MV-4-11 (cell line): ENCODE measurements at places on chromosomes 7 and 10.

DNA sequence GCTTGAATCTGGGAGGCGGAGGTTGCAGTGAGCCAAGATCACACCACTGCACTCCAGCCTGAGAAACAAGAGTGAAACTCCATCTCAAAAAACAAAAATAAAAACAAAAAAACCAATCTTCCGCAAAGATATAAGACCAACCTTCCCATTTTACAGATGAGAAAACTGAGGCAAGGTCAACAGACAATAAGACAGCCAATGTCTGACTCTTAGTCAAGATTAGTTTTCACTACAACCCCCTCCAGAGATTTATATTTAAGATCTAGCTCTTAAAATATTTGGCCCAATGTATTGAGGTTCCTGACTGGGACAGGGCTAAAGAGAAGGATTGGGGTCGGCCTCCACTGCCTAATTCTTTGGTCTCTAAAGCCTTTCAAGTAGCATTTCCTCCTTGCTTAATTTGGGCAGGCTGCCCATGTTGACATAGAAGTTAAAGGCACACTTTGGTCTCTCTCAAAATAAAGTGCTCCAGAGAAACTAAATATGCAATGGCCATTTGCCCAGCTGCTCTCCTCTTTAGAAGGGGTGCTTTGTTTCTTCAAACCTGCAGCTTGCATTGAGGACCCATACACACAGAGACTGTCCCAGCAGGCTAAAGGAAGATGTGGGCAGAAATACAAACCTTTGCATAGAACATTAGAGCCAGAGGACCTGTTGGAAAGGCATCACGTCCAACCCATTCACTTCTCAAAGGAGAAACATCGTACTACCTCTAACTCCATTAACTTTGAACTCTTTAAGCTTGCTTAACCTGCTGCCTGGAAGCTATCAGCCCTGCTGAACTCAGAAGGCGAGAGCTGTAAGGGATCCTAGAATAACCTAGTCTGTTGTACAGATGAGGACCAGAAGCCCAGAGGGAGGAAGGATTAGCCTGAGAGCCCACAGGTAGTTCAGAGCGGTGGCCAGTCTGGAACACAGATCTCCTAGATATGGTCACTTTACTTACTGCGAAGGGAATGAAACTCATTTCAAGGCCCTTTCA lies 3.9 kb downstream of the TECTB start:
- DNase-seq = no peak

DNA sequence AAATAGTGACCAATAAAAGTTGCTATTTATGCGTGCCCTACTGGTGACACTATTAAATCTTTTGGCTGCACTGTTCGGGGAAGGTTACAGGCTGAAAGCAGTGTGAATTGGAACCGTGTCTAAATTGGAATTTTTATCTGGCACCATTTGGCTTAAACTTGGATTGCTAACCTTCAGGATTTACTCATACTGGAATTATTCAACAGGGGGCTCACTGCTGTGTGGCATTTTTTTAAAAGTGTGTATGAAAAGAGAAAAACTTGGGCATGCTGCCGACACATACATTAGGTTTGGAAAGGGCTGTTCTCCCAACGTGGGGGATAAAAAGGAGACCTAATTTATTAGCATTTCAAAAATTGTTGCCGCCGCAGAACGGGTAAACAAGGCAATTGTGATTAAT lies 537.9 kb upstream of the MGMT start:
- no peak for DNase-seq

- DNase-seq = no peak
These were observed 28.8 kb upstream of the LCOR start for GRCh38 chr10:96803288-96803664.

DNA sequence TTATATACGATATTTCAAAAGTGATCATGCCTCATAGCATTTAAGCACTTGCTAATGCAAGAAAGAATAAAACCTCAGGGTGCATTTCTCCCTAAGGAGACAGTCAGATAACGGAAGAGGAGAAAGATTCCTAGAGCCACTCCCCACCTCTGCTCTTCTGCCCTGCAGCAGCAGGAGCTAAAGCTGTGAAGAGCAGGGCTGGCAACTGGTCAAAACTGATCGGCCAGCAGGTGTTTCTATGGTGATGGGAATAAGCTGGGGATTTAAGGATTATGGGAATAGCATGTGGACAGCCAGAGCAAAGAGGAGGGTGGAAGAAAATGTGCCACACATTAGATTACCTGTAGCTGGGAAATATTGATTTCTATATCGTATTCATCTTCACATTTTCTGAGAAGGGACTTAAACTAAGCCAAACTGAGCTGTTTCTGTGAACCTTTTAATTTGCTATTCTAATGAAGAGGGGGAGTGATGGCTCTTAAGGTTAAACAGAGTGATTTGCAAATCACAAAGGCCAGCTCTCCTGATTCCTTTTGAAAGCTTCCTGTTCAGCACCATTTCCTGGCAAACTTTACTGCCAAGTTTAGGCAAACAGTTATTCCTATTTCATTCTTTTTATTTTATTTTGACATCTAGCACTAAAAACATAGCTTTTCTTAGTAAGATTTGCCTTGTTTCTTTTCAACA lies 268.9 kb upstream of the PFKP start:
- no peak for DNase-seq

DNA sequence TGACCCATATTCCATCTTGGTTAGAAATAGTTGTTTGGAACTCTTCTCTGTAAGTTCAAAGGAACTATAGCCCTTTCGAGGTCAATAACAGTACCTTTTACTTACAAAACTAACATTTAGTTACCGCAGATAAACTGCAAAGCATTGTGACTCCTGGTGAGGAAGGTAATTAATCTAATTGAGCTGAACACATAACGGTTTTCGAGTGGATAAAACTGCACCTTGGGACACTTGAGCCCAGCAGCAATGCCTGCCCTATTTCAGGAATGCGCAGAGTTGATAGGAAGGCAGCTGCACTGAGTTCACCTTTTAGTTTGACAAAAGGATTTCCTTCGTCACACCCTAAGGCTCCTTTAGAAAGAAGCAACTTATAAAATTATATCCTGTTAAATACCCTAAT lies 75.4 kb downstream of the JAZF1 start:
- DNase-seq = no peak

GRCh38 chr10:96420228-96421009 lies 61.6 kb upstream of the OPALIN start:
- DNase-seq = no peak

DNA sequence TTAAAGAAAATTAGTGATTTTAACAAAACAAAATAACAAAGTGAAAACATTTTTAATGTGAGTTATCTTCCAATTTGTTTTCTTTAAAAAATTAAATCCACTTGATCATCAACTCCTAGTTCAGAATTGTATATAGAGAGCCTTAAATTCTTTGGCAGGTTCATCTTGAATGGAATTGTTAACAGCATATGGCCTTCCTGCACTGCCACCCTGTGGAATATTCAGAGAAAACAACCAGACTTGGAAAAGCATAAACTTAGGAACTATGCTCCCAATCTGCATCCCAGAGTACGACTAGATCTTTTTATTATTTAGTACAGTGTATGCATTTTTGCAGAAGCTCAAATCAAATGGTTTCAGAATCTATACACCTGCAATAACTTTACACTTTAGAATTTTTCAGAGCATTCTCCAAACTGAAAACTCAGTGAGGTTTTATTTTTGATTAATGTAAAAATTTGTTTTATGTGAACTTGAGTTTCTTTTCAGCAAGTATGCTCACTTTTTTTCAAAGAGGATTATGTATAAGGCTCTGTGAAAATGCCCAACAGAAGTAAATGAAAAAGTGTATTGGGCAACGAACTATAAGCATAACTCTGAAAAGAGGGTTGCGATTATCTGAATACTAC lies 44.9 kb upstream of the ANK3 start:
- peak; percentile 42 for DNase-seq

DNA sequence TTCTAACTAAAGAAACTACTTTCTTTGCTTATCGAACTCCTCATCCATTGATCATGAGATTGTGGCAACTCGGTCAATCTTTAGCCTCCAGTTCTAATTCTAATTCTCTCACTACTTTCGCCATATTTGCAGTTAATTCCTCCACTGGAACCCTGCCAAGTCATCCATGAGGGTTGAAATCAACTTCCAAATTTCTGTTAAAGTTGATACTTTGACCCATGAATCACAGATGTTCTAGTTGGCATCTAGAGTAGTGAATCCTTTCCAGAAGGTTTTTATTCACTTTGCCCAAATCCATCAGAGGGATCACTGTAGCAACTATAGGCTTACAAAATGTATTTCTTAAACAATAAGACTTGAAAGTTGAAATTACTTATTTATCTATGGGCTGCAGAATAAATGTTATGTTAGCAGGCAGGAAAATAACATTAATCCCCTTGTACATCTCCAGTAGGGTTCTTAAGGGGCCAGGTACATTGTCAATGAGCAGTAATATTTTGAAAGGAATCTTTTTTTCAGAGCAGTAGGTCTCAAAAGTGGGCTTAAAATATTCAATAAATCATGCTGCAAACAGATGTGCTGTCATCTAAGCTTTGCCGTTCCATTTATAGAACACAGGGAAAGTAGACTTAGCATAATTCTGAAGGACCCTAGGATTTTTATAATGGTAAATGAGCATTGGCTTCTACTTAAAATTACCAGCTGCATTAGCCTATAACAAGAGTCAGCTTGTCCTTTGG lies 39.4 kb downstream of the CCDC71L start:
- no peak for DNase-seq

DNA sequence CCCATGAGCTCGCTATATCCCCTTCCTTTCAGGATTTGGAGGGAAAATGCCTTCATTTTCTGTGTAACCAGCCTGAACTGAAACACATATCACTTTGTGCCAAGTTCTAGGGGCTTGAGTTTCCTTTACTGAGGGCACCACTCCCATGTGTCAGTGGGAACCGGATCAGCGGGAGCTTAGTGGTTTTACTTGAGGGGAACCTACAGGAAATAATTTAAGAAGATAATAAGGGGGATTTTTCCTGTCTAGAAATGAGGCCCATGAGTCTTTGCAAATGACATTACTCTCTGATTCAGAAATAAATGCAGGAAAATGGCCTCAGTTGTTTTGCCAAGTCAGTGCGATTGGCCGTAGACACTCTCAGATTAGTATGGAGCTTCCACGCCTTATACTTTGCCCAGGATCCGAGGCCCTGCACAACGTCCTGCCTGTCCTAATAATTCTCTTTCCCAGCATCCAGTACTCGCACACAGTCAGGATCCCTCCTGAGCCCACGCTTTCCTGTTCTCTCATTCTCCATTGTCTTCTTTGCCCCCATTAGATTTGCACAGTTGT lies 86.4 kb upstream of the LYZL1 start:
- DNase-seq = peak; percentile 30

DNA sequence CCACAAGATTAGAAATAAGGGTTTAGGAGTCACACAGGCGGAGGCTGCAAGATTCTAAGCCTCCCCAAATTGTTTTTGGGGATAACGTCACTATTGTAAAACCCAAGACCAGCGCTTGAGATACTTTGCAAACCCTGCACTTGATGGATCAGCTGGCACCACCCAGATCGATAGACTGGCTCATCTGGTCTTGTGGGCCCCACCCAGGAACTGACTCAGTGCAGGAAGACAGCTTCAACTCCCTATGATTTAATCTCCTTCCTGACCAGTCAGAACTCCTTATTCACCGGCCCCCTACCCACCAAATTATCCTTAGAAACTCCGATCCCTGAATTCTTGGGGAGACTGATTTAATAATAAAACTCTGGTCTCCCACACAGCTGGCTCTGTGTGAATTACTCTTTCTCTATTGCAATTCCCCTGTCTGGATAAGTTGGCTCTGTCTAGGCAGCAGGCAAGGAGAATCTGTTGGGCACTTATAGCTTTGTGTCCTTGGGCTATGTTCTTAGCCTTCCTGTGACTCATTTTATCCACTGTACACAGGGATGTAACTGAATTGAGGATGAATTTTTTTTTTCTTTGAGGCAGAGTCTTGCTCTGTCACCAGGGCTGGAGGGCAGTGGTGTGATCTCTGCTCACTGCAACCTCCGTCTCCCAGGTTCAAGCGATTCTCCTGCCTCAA lies 64.4 kb upstream of the CARD11 start:
- no peak for DNase-seq

- no peak for DNase-seq
These were observed 496.3 kb upstream of the KLF6 start for GRCh38 chr10:4281190-4281825.

DNA sequence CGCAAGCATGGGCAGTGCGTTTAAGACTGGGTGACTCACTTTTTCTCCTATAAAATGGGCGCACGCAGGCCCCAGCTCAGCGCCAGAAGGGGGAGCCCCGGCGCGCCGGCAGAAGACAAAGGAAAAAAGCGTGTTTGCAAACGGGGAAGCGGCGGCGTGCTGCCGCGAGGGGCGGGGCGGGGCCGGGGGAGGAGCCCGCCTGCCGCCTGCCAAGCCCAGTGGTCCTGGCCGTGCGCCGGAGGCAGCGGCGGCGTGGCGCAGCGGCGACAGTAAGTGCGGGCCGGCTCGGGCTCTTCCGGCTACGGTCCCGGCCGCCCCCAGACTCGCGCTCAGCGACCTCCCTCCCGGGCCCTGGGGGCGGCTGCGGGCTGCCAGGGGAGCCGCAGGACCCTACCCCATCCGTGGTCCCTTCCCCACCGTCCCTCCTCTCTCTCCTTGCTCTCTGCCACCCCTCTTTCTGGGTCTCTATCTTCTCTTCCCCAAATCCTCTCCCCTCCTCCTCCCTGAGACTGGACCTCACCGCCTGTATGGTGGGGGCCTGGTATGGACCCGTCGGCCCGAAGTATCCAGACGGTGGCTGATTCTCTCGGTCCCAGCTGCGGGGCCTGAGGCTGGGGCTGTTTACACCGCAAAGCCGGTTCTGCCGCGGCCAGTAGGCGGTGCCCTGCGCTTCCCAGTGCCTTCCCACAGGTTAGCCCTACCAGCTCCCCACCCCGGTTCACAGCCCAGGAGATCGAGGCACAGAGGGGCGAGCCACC lies at the start of gene SLC29A3:
SLC29A3 (plus strand) TSS at position 218 of the 758 bp plus-strand sequence; CDS start at position 269, 51 bp downstream.
- peak; percentile 72 for DNase-seq

GRCh38 chr10:48550071-48550691 lies 54.7 kb downstream of the ARHGAP22 start:
- DNase-seq = no peak

DNA sequence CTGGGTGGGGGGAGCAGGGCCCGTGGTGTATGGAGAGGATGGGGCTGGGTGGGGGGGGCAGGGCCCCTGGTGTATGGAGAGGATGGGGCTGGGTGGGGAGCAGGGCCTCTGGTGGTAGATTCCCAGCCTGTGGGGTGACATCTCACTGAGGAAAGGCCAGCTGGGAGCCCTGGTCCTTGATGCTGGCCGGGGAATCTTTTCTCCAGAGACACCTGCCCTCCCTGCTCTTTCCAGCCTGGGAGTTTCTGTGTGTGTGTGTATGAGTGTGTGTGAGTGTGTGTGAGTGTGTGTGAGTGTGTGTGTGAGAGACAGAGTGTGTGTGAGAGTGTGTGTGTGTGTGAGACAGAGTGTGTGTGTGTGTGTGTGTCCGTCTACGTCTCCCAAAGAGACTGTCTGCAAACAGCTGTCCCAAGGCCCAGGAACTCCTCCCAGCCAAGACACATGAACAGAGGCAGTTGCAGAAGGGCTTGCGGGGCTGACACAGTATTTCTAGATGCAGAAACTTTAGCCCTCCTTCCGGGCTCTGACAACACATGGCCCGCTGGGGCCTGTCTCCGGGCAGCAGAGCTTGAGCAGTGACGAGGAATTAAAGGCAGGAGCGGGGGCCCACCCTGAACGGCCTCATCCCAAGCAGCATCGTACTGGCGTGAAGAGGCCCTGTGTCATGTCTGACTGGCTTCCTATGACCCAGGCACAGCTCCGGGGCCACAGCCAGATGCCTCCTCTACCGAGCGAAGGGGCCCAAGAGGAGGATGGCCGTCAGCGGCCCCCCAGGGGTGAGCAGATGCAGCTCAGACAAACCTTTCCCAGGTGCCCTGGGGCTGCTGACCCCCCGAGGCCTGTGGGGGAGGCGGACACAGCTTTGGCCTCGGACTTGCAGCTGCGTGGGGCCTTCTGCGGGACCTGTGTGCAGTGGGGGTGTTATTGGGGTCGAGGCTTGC lies 24.3 kb downstream of the FAM20C start:
- DNase-seq = no peak

GRCh38 chr7:28107960-28108359 lies 72.6 kb downstream of the JAZF1 start:
- no peak for DNase-seq
